ENCODE measurements at places on chromosomes 11 and 22.

DNA sequence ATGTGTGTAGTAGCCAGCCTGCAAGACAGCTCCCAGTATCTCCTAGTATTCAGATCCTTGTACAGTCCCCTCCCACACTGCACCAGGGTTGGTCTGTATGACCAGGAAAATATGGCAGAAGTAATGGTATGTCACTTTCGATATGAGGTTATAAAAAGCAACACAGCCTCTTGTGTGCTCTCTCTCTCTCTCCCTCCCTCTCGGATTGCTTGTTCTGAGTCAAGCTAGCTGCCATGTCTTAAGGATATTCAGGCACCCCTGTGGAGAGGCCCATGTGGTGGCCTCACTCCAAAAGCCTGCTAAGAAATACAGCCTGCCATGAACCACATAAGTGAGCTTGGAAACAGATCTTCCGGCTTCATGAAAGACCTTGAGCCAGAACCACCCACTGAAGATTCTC is 25.4 kb downstream of the FXYD6 start:
- DNase-seq, result no peak

DNA sequence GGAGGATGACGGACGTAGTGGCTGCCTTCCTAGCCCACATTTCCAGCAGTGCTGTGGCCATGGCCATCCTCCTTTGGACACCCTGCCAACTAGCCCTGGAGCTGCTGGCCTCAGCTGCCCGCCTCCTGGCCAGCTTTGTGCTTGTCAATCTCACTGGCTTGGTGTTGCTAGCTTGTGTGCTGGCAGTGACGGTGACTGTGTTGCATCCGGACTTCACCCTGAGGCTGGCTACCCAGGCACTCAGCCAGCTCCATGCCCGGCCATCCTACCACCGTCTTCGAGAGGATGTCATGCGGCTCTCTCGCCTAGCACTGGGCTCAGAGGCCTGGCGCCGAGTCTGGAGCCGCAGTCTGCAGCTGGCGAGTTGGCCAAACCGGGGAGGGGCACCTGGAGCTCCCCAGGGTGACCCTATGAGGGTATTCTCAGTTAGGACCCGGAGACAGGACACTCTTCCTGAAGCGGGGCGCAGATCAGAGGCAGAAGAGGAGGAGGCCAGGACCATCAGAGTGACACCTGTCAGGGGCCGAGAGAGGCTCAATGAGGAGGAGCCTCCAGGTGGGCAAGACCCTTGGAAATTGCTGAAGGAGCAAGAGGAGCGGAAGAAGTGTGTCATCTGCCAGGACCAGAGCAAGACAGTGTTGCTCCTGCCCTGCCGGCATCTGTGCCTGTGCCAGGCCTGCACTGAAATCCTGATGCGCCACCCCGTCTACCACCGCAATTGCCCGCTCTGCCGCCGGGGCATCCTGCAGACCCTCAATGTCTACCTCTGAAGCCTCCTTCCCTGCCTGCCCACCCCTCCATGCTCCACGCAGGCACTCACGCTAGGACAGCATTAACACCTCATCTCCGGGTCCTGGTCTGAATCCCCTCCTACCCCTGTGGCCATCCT is 1.6 kb downstream of the RNF26 start:
- DNase-seq, result no peak

- no peak for DNase-seq
Measured at GRCh38 chr11:30310623-30311022, 12.3 kb upstream of the ARL14EP start.

DNA sequence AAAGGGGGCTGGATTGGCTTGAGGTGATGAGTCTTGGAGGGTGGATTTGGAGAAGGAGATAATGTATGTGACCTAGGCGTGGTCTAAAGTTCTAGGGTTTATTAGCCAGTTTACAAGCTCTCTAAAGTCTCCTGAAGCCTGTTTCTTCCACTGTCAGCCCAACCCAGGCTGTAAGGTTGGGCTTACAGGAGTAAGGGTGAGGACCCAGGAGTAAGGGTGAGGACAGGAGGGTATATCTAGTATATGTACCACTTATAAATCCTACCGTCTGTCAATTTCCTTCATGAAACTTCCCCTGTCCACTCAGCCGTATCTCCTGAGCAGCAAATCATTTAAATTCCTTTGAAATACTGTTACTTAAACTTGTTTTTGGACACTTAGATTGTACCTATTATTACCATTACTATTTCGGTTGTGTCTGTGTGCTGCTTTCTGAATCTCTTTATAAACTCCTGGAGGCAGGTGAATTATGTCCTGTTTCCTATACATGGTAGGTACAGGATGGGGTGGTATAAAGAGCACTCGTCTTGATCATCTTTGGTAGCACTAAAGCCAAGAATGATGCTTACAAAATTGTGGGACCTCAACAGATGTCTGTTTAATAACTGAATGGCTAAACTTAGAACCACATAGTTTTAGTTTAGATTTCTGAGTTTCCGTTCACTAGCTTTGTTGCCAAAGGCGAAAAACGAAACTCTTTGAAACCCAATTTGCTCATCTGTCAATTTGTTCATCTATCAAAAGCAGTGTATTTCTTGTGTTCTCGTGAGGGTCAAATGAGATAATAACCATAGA is 192.0 kb downstream of the GRIK4 start:
- DNase-seq, result no peak

DNA sequence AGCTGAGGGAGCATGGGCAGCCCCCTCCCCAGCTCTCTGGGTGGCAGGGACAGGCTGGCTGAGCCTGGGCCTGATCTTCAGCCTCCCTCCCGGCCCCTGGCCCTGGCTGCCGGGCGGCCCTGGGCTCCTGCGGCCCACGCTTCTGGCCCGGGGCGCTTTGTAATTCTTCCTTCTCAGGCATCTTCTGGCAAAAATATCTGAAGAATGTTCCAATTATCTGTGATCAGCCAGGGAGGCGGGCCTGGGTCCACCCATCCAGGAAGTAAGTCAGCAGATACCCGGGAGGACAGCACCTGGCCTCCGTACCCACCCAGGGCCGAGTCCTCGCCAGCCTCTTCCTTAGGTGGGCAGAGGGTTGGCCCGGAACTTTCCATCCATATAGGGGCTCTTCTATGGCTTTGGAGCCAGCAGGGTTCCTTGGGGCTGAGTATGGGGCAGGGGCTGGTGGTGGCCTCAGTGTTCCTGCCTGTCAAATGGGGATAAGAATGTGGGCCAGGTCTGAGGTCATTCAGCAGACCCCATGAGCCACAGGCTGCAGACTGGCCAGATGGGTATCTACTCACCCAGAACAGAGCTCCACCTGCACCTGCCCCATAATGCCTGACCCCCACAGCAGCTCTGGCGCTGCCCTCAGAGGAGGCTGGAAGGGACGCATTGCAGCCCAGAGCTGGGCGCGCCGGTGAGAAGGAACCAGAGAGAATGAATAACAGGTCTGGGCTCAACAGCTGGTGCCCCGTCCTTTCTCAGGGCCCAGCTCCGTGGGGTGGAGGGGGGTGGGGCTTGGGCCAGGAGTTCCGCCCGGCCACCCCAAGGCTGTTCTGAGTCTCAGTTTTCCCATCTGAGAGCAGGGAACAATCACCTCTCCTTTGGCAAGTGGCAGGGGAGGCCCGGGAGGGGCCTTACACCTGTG is 16.2 kb downstream of the WNT7B start:
- DNase-seq, result no peak

DNA sequence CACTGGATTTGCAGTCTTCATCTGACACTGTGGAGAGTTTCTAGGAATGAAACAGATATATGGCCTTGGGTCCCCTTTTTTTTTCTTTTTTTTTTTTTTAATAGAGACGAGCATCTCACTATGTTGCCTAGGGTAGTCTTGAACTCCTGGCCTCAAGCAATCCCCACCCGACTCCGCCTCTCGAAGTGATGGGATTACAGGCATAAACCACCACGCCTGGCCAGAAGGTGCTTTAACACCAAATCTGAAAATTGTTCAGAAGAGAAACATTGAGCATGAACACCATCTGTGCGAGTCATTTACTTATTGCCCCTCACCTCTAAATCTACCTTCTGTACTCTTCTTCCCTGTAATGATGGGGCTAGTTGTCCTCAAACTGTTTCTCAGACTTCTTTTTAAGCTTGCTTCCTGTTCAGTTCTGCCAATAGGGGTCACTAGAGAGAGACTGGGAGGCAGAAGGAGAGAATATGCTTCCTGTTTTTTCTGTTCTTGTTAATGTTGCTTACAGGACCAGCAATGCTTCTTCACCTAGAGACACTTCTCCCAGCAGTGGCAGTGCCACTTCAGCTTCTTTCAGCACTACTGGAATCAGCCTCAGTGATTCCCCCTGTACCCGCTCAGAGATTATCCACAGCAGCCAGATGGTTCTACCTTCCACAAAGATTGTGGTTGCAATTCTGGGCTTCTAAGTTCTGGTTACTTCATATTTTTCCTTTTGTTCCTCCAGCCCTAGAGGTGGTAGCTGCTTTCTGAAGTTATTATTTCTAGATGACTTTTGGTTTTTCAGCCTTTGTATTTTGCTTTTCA is 20.8 kb upstream of the ZBED5 start:
- DNase-seq, result no peak

- no peak for DNase-seq
Measured at GRCh38 chr22:46905415-46905814, 143.0 kb downstream of the TBC1D22A start.

DNA sequence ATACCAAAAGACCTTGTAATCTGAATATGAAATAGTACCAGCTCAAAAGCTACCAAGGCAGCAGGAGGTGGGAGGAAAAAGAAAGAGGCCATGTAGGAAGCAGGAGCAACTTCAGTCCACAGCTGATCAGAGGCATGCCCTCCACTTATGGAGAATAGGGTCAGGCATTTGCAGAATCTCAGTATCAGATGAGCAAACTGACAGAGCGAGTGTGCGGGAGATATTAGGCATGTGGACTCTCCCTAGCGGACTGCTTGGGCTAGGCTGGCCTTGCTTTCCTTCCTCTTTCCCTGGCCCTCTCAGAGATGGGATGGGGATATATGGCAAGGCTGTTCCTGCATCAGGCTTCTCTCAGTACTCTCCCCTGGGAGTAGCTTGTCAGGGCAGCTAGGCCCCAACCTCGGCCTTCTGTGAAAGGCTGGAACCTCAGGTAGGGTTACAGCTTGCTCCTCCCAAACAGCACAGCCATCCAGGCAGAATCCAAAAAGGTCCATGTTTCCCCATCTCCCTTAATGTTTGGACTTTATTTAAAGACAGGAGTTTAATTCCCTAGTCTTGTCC is 37.0 kb downstream of the ETS1 start:
- DNase-seq, result no peak

DNA sequence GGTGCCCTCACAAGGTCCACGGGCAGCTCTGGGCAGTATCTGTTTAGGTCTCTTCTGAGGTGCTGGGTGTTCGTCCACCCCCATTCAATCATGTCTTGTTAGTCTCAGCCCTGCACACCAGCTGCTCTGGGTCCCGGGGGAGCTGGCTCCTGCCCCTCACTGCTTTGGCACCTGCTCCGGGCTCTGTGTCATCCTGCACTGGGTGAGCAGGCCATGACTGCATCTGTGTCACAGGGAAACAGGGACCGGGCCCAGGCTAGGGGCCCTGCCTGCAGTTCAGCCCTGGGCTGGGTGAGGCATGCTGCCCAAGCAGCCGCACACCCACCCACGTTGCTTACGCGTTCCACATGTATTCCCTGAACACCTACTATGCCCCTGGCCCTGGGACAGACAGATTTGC is 43.9 kb downstream of the ELFN2 start:
- no peak for DNase-seq

GRCh38 chr22:33652615-33653014 is 267.7 kb downstream of the LARGE1 start:
- DNase-seq, result no peak

DNA sequence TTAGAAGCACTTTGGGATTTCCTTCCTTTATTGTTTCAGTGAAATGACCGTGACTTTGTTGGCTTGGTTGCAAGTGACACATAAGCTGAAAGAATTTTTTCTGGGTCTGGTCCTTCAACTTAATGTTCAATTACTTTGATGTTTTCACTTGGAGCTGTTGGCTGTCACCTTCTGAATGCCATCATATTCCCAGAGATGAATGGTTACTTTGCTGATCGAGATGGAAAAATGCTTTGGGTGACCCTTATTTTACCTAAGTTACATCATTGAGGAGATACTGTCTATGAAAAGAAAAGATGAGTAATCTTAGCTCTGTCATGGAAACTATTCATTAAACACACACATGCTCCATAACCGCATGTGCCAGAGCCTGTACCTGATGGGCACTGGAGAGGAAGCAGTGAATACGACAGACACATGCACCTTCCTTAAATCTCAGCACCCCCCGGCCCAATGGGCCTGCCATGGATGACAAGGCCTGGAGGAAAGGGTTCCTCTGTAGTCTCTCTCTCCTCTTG is 76.9 kb downstream of the TENM4 start:
- no peak for DNase-seq

GRCh38 chr11:78954261-78954660 is 379.6 kb upstream of the NARS2 start:
- no peak for DNase-seq
